ENCODE measurements at places on chromosomes 1 and 21. TPM values are rescaled to one million over a fixed set of nuclear protein-coding genes. Genes with fewer than 3 reads are reported as not detected.

CD52 gene
- total RNA-seq = 5.0 TPM

DNA sequence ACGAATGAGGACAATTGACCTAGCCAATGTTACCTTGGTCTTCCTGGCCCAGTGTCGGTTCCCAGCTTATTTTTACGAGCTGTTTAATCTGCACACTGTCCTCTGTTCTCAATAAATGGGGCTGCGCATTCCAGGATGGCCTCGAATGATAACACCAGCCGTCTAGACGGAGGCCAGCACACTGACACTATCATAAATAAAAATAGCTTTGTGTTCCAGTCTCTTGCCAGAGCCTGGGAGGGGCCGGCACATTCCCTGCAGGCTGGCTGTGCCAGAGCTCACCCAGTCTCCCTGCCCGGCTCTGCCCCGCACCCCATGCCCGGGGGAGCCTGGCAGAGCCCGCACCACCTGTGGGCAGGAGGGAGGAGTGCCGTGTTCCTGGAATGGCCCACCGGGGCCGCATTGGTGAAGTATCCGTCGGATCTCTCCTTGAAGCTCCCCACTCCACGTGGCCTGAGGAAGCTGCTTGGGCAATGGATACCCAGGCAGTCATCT is 92.1 kb downstream of the SPSB1 start:
- H3K4me3 ChIP-seq = no peak overlapping the region
- H3K27ac ChIP-seq = peak overlapping the region; percentile 18
- peaks cover 27% of the 10 kb centered on the region for H3K4me1 ChIP-seq
- H3K27me3 ChIP-seq = no peaks in the 10 kb centered on the region
- no peaks in the 10 kb centered on the region for H3K36me3 ChIP-seq

DNA sequence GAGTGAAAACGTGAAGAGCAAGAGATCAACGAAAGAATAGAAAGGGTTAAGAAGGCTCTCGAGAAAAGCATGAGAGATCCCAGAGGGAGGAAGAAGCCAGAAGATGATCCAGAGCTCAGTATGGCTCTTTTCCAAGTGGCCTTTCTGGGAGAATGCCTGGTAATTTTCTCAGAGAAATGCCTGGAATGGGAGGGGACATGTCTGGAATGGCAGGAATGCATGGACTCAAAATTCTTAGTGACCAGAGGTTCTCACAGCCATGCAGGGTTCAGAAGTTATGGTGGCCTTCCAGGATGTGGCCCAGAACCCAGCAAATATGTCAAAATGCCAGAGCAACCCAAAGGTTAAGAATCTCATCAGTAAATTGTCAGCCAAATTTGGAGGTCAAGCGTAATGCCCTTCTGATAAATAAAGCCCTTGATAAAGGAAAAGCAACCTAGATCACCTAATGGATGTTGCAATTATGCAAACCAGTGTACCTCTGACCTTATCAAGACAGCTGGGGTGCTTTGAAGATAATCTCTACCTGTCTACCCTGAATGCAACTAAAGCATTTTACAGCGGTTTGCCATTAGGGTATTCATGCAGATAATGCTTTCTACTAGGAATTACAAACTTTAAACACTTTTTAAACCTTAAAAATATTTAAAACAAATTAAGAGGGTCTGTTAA is 53.1 kb downstream of the NBPF6 start:
- no peak overlapping the region for H3K4me3 ChIP-seq
- H3K36me3 ChIP-seq = no peaks in the 10 kb centered on the region
- DNase-seq = peak; percentile 58
- no peaks in the 10 kb centered on the region for H3K27me3 ChIP-seq

GPR37L1 gene
- 0.44 TPM for total RNA-seq

DNA sequence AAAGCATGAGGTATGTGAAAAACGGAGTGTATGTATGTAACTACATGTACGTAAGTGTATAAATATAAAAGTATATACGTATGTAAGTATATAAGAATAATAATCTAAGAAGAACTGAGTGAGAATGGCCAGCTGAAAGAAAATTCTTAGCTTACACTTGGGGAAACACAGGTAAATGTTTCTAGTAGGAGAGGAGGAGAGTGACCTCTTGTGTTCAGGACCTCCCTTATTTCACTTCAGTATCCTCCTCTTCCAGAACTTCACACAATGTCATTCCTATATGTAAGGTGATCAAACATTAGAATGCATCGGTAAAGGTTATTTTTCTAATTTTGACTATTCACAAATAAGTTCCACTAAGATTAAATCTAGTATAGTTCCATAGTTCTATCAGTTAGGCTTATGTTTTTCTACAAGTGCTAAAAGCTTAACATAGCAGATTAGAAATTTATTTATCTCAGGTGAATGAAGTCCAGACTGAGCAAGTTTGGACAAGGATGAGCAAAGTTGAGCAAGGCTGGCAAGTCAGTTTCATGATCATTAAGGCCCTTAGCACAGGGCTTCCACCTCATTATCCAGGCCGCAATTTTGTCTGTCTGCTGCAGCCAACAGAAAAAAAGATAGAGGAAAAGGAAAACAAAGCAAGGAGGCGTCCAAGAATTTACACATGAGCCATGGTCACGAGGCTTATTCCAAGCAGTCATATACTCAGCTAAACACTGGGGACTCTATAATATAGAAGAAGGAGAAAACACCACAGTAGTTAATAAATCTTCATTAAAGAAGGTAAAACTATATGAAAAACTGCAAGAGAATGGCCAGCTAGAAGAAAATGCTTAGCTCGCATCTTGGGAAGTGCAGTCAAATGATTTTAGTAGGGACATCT is 7.1 kb upstream of the MROH9 start:
- H3K27me3 ChIP-seq = no peaks in the 10 kb centered on the region
- no peak overlapping the region for H3K4me3 ChIP-seq
- no peaks in the 10 kb centered on the region for H3K4me1 ChIP-seq
- H3K36me3 ChIP-seq = no peaks in the 10 kb centered on the region
- no peak for DNase-seq
- peak overlapping the region; percentile 2 for H3K27ac ChIP-seq

All from adrenal gland (tissue), 19 donors.